ENCODE measurements at places on chromosomes 3 and 15. TPM values are rescaled to one million over a fixed set of nuclear protein-coding genes. Genes with fewer than 3 reads are reported as not detected.

The CYP1A1 gene
- not detected for total RNA-seq

The TMEM40 gene
- total RNA-seq: not detected

- DNase-seq: no peak
These were observed 40.8 kb upstream of the LRTM1 start for GRCh38 chr3:54968546-54969172.

The SLC15A2 gene
- total RNA-seq: 3.0 TPM

GRCh38 chr3:120907659-120908029, 361 bp upstream of the STXBP5L start:
- no peak for DNase-seq

DNA sequence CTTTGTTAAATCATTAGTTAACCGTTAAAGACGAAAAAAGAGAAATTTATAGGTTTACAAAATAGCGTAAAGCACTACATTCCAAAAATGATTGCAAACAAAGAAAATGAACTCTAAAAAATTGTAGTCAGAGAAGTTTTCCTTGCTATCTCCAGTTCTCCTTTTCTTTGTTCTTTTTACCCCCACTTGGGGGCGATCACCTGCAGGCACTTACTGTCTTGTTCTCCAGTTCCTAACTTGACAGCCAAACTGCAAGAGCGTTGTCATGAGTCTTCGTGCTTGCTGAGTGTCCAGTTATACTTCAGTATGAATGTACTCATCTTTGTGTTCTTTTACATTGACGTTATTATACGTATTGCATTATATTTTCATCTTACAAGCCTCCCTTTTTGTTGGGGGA, 54.5 kb downstream of the CHD2 start:
- no peak for DNase-seq
